Glomerular endothelial cell (primary cell): ENCODE measurements at places on chromosomes 7 and 10. TPM values are rescaled to one million over a fixed set of nuclear protein-coding genes. Genes with fewer than 3 reads are reported as not detected.
A peak's percentile ranks its signal among the peaks of the same experiment; 100 is the strongest.

- DNase-seq: no peak
These were observed 134.9 kb upstream of the RSU1 start for GRCh38 chr10:16952080-16952479.

The ZMIZ2 gene
- total RNA-seq: 32.2 and 49.0 TPM in 2 replicates

GRCh38 chr7:92698237-92698841 lies 108.1 kb upstream of the FAM133B start:
- peak; percentile 87 for DNase-seq

- no peak for DNase-seq
These were observed 1.1 kb upstream of the FEZF1 start for GRCh38 chr7:122305475-122306319.

- DNase-seq: no peak
These were observed 17.0 kb upstream of the ADAMTS14 start for GRCh38 chr10:70655316-70655715.

DNA sequence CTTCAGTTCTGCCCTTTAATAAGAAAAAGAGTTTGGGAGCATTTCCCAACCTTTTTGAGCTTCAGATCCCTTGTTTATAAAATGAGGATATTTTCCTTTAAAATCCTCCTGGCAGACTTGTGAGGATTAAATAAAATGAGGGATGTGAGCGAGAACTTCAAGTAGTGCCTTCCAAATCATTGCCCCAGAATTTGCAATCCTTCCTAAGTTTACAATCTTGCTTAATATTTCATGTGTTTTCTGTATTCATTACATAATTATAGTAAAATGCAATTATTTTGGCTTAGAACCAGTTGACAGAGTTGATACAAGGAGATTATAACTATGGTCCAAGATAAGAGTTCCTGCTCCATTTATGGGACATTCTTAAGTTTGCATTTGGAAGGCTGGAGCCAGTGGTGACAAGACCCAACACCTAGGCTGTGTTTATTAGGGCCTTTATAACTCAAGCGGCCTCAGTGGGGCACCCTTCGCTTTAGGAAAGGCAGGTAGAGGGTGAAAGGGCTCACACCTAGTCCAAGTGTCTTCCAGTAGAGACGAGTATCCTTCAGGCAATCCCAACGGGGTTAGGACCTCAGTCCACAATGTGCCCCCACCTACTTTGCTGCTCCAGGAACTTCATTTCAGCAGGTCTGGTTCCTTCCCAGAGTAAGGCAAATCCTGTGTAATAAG lies 317.5 kb downstream of the WDR11 start:
- no peak for DNase-seq

GRCh38 chr7:82347808-82348207 lies 95.8 kb downstream of the CACNA2D1 start:
- no peak for DNase-seq

DNA sequence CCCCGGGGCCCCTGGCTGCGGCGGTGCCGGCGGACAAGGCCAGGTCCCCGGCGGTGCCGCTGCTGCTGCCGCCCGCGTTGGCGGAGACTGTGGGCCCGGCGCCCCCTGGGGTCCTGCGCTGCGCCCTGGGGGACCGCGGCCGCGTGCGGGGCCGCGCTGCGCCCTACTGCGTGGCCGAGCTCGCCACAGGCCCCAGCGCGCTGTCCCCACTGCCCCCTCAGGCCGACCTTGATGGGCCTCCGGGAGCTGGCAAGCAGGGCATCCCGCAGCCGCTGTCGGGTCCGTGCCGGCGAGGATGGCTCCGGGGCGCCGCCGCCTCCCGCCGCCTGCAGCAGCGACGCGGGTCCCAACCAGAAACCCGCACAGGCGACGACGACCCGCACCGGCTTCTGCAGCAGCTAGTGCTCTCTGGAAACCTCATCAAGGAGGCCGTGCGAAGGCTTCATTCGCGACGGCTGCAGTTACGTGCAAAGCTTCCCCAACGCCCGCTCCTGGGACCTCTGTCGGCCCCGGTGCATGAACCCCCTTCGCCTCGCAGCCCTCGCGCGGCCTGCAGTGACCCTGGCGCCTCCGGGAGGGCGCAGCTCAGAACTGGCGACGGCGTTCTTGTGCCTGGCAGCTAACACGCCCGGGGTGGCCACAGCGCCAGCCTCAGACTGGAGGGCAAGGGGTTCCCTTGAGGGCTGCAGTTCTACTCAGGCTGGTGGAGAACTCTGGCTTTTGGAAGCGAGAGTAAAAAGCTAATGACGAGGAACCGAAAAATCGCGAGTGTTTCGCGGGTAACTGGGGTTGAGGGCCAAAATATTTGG lies 804 bp downstream of the FRAT1 start:
- DNase-seq: no peak

DNA sequence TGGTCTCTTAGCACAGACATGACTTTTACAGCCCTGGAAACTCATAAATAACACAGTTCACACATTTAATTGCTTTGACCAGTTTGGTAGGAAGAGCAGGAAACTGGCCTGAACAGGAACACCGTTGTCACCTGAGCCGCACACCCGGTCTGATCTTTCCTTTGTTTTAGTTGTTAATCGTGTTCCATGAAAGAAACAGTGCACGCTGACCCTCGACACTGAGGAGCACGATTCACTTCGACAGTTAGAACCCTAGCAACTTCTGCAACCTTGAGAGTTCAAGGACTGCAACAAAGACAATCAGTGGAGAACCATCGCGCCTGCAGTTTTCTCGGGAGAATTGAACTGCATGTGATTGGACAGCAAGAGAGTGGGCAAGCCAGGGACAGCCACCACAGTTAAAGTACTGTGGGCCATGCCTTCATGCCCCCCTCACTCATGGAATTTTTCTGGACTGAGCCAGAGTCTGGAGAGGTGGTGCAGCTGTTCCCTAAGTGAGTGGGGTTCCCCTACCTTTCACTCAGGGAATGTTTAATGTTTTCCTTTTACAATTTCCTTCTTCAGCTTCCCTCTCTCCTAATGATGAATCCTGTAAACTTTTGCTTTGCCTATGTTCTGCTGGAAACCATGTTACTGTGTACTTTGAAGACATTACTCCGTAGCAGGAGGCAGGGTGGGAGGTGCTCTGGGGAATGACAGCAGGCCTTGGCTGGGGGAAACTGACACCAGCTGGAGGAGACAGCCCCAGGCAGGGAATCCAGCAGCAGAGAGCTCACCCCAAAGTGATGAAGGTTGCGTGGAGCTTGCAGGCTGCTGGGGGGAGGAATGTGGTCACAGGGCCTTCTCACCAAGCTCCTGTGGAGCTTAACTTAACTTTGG lies 198.7 kb downstream of the ZNF438 start:
- no peak for DNase-seq

The TEX47 gene
- not detected in 2 replicates for total RNA-seq

- no peak for DNase-seq
These were observed 348.3 kb downstream of the GPR158 start for GRCh38 chr10:25522946-25523608.
